ENCODE measurements at places on chromosomes 2 and 18.

GRCh38 chr2:152548996-152549395, 168.3 kb downstream of the PRPF40A start:
- no peak for DNase-seq

DNA sequence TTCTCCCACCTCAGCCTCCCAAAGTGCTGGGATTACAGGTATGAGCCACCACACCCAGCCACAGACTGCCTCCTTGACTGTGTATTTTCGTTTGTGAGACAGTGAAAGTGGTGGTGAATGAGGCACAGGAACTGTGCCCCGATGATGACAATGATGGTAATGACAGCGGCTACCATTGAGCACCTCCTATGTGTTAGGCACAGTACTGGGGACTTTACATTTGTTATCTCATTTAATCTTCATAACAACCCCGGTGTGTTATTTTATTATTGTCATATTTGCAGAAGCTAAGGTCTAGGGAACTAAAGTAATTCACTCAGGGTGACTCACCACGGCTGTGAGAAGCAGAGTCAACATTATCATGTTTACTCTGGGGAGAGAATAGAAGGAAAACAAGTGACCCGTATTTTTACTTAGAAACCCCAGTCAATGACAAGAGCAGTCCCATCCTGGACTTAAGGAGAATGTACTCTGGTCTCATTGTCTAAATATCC, 77.6 kb upstream of the ALPP start:
- DNase-seq, result no peak

GRCh38 chr2:108396845-108397244, 19.1 kb downstream of the SULT1C4 start:
- no peak for DNase-seq

GRCh38 chr2:120262150-120262549, 9.5 kb downstream of the RALB start:
- no peak for DNase-seq

DNA sequence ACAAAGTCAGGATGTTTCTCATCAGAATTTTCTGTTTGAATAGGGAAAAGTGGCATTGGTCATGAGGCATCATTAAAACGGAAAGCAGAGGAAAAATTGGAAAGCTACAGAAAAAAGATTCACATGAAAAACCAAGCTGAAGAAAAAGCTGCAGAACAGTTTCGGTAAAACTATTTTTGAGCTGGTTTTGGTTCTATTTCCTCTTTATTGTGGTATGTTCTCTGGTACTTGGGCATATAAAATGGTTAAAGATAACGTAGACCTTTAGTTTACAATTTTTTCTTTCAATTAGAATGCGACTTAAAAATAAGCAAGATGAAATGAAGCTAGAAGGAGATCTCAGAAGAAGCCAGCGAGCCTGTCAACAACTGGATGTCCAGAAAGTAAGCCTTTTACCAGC, 7.6 kb downstream of the GPATCH11 start:
- DNase-seq, result no peak

DNA sequence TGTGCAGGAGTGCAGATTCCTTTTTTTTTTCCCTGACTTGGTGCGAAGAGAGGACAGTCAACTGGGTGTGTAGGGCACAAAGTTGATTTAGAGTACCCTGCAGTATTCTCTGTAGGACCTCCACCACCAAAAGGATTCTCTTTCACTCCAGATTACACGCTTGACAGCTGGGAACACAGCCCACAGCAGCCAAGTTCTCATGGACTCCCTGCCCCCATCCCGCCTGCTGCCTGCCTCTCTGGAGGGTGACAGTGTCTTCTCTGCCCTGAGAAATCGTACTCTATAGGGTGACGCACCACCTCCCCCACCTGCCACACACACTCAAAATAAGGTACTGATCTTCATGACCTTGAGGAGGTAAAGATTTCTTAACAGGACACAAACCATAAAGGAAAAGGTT, 26.6 kb upstream of the IHH start:
- no peak for DNase-seq

- DNase-seq, result no peak
Observed at GRCh38 chr2:176152350-176153181, 1.2 kb downstream of the HOXD4 start.

GRCh38 chr2:144935736-144936135, 415.8 kb upstream of the ZEB2 start:
- no peak for DNase-seq

GRCh38 chr2:144445196-144445595, 74.7 kb downstream of the ZEB2 start:
- DNase-seq, result no peak

- DNase-seq, result no peak
Observed at GRCh38 chr2:128733450-128733849, 414.8 kb upstream of the HS6ST1 start.

DNA sequence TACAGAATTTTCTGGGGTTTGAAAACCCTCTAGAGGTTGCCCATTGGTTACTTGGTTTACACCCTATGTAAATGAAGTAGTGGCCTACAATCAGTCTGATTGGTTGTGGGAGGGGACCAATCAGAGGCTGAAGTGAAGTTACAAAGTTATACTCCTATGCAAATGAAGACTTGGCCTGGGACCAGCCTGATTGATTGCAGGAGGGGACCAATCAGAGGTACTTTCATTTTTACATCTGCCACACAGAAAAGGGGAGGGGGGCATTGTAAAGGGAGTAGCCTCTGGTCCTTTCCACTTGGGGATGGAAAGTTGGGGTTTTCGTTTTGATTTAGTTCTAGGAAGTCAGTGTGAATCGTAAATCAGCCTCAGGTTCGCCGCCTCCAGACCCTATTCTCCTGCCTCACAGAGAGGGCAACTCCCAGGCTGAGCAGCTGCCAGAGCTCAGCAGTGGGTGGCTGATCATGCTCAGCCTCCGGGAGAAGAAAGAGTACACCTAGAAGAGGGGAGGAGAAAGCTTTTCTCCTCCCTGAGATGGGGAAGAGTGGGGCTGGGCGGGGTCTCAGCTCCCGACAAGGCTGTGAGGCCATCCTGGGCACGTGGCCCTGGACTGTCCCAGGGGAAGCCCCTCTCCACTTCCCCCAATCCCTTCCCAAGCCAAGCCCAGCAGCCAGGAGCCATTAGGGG, 372.5 kb downstream of the GALR1 start:
- peak; percentile 59 for DNase-seq
